ENCODE measurements at places on chromosomes 12 and 14. TPM values are rescaled to one million over a fixed set of nuclear protein-coding genes. Genes with fewer than 3 reads are reported as not detected.

IL26 gene
- not detected for total RNA-seq

RPL10L gene
- not detected for total RNA-seq

FAM90A1 gene
- total RNA-seq: not detected

KRT2 gene
- not detected for total RNA-seq

TDRD9 gene
- not detected for total RNA-seq

CACNA2D4 gene
- not detected for total RNA-seq

B4GALNT1 gene
- 2.9 TPM for total RNA-seq

RTL1 gene
- total RNA-seq: 0.21 TPM

MBIP gene
- 33.4 TPM for total RNA-seq

LBHD2 gene
- total RNA-seq: not detected

Measured in uterus (tissue), 4 donors.